ENCODE measurements at places on chromosomes 7 and 10.
A peak's percentile ranks its signal among the peaks of the same experiment; 100 is the strongest.

DNA sequence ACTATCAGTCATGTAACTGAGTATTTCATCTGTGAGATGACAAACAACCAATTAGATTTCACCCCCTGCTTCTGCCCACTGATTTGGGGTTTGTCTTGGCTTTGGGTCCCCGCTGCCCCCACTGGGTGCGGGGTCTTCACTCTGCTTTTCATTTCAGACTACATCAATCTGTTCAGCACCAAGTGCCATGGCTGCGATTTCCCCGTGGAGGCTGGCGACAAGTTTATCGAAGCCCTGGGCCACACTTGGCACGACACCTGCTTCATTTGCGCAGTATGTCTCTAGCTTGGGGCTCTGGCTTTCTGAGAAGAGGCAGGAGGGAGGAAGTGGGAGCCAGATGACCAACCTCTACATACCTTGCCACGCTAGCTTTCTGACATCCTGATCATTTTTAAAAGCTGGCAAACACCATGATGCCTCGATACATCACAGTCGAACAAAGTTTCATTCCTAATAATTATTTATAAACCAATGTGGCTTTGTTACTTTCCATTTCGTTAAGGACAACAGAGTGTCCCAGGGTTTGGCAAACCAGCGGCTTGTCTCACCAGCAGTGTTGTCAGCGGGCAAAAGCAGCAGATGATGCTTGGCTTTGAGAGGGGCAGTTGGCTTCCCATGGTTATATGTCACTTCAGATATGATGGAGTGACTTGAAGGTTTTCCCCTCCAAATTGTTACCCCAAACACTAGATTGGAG lies 30.3 kb upstream of the BMPR1A start:
- no peak for DNase-seq

DNA sequence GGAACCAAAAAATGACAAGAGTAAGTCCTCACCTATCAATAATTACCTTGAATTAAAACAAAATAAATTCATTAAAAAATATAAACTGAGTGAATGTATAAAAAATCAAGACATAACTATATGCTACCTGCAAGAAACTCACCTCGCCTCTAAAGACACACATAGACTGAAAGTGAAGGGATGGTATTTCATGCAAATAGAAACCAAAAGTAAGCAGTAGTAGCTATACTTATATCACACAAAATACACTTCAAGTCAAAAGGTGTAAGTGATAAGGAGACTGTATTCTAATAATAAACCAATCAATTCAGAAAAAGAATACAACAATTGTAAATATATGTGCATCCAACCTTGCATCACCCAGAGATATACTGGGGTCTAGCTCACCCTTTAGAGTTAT lies 332.6 kb downstream of the SH2D4B start:
- no peak for DNase-seq

GRCh38 chr10:125442856-125443540 lies 240.0 kb downstream of the TEX36 start:
- no peak for DNase-seq

GRCh38 chr10:110335314-110336064 lies 30.8 kb upstream of the SMNDC1 start:
- no peak for DNase-seq

- peak; percentile 54 for DNase-seq
Observed at GRCh38 chr10:114548662-114549061, 109.4 kb downstream of the ABLIM1 start.

- DNase-seq, result no peak
Observed at GRCh38 chr10:3749600-3749999, 35.4 kb downstream of the KLF6 start.

DNA sequence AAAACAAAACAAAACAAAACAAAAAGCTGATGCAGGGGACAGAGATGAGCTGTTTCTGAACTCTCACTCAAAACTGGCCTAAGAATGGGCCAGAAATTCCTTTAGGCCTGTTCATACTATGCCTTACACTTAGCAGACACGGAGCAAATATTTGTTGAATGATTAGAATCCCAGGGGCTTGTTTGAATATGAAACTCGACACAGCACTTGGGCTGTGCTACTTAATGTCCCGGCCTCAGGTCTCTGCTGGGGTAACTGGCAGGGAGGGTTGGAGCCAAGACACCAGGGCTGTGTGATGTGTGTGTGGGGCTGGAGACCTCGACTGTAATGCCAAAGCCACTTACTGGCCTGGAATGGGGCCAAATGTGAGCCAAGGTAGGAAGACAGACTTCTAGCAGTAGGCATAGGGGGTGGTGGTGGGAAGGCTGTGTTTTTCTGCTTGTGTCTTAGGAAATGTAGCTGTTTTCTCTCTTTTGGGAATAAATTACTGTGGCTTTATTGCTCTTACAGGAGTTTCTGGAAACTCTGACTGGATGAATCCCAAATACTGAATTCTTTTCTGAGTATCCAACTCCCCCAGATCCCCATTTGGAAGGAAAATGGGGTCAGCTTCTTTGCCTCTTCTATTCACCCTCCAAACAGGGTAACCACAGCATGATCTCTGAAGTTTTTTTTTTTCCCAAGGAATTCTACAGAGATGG lies 66.7 kb downstream of the EMX2 start:
- DNase-seq, result no peak

DNA sequence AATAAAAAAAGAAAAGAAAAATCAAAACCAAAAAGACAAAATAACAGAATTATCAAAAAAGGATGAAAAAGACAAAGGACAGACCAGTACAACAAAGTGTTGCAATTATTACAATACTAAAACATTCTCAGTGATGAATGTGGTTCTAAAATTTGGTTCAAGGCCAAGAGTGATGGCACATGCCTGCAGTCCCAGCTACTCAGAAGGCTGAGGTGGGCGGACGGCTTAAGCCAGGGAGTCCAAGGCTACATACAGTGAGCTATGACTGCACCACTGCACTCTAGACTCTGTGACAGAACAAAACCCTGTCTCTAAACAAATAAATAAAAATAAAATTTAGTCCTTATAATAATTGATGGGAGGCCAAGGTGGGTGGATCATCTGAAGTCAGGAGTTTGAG lies 14.5 kb downstream of the BAZ1B start:
- no peak for DNase-seq

- DNase-seq, result no peak
Observed at GRCh38 chr10:94546049-94546900, 687 bp downstream of the HELLS start.

Measured in cerebellar nuclear complex (tissue), 1 donor.